ENCODE measurements at places on chromosomes 2 and 18. TPM values are rescaled to one million over a fixed set of nuclear protein-coding genes. Genes with fewer than 3 reads are reported as not detected.

PRKAG3 gene
- not detected for total RNA-seq

SLC39A10 gene
- total RNA-seq: 44.2 TPM

- no peak for DNase-seq
These were observed 27.4 kb downstream of the DBI start for GRCh38 chr2:119393971-119394748.

GRCh38 chr18:22847867-22848451, 85.2 kb upstream of the RBBP8 start:
- DNase-seq: no peak

GRCh38 chr18:11849841-11850634, 1.2 kb upstream of the CHMP1B start:
- DNase-seq: peak; percentile 87

Data from RPMI7951 (cell line).